ENCODE measurements at places on chromosomes 1 and 21.
A peak's percentile ranks its signal among the peaks of the same experiment; 100 is the strongest.

- no peak for DNase-seq
These were observed 10.6 kb downstream of the TNFRSF1B start for GRCh38 chr1:12177156-12177998.

DNA sequence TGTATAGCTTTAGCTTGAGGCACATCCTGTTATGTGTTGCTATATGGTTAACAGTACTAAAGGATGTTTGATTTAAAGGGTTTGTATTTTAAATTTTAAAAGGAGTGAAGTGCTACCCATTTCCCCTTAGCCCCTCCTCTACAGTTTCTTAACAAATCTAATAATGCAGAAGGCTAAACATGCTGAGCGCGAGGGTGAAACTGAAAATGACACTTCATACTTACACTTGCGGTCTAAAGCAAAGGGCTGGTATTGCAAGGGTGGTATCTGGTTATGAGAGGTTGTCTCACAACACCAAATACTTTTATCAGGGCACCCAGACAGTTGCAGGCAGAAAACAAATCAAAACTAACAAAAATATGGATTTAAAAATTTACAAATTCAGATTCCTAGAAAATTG is 172.3 kb downstream of the SIPA1L2 start:
- no peak for DNase-seq

- no peak for DNase-seq
These were observed 11.8 kb upstream of the SRM start for GRCh38 chr1:11071463-11072215.

- DNase-seq: peak; percentile 94
These were observed 837 bp downstream of the STXBP3 start for GRCh38 chr1:108747171-108747850.

GRCh38 chr1:152880907-152881306 is 2.8 kb downstream of the SMCP start:
- no peak for DNase-seq

DNA sequence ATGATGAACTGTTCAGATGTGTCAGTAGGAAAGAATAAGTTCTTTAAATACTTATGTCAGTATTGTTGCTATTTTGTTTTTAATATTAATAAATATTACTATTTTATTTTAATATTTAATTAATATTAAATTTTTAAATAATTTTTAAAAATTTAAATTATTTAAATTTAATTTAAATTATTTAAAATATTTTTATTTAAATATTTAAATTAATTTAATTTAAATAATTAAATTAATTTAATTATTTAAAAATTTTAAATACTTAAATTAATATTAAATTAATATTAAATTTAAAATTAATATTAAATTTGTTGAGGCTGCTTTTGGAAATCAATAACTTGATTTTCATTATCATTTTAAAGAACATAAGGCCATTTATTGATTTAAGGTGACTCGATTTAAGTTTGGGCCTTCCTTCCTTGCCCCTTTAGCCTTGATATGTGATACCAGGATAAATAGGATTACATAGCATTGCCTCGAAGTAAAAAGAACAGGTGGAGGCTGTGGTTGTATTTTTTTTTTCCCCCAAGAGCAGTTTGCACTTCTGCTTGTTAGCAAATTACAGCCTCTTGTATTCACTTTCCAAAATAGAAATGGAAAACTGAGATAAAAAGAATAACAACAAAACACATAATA is 915.2 kb downstream of the TTLL7 start:
- DNase-seq: no peak

DNA sequence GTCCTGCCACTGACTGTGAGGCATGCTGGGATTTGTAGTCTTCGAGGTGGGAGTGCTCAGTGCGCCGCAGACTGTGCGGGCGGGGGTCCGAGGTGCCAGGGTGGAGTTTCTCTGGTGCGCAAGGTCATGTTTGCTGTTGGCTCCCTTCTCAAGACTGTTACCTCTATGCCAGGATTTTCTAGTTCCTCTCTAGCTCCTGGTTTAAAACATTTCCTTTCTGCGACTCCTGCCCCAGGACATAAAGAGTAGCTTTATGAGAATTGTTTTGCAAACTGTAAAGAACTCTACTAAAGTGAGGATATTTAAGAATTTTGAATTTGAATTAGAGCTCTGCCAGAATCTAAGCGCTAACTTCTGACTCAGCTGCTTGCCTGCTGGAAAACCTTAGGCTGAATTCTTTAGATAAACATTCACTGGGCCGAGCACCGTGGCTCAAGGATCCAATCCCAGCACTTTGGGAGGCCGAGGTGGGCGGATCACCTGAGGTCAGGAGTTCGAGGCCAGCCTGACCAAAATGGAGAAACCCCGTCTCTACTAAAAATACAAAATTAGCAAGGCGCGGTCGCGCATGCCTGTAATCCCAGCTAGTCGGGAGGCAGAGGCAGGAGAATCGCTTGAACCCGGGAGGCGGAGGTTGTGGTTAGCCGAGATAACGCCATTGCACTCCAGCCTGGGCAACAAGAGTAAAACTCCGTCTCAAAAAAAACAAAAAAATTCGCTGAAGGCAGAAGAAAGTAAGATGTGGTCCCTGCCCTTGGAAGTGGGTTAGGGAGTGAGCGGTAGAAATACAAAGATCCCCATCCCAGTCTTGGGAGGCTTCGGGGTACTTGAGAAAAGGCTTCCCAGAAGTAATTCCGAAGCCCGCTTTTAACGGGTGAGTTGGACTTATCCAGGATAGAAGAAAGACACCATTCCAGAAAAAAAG is 992 bp upstream of the USP48 start:
- DNase-seq: no peak

DNA sequence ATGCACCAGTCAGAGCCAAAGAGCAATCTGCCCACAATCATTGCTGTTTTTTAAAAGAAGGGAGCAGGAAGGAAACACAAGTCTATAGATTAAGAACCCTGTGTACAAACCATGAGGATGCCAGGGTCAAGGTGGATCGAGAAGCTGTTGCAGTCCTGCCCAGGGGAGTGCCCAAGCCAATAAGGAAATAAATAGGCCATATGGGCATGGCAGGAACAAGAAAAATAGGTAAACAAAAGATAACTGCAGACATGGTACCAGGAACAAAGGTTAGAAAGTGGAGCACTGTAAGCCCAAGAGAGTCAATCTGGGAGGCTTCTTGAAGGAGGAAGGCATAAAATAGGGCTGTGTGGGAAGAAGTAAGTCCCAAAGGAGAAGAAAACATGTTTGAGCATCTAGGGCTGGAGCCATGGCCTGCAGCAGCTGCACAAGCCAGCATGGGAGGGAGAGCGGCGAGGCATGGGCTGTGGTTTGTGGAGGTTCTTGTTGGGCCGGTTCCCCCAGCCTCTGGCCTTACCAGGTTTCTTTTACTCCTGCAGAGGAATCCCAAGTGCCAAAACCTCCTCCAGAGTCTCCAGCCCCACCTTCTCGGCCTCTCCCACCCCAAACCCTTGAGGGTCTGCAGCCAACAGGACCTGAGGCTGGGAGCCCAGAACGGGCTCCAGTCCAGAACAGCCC is 13.6 kb downstream of the INAVA start:
- DNase-seq: no peak

DNA sequence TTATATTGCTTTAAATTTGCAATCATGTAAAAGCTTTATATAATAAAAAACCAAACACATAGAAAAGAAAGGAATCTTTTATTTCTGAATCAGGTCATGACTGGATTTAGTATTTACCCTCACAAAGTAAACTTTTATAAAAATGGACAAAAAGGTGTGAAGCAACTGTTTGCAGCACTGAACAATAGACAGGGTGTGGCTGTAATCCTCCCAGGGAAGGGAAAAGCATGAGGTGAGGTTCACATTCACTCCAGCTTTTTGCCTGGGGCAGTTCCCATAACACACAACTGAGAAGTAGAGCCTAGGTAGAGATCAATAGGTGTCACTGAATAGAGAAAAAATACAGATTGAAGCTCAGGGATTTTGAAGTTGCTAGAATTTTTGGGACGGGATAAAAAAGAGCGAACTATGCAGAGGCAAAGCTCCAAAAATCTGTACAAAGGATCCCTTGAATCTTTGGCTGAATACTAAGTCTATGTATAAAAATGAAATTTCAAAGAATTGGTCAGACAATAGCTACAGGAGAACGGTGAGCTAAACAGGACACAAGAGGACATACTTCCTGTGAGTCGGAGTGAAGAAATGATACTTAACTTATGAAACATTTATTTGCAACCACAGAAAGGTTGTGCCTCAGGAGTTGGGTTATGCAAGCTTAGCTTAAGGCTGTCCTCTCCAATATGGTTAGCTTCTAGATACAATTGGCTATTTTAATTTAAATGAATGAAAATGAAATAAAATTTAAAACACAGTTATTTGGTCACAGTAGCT is 162.0 kb upstream of the ZP4 start:
- DNase-seq: no peak

DNA sequence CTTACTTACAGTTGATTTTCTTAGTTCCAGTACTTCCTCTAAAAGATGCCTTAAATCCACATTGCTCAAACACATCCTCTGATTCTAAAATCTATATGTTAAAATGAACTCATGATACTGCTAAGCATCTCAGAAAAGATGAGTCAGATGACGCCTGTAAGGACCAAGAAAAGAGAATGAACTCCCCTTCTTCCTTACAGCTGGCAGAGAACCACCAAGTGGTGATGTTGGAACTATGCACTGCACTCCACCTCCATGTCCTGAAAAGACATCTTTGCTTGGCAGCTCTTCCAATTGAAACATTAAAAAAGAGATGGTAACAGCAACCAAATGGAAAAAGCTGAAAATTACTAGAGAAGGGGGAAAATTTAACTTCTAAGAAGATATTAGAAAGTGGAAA is 648.8 kb downstream of the PTPRC start:
- DNase-seq: no peak

DNA sequence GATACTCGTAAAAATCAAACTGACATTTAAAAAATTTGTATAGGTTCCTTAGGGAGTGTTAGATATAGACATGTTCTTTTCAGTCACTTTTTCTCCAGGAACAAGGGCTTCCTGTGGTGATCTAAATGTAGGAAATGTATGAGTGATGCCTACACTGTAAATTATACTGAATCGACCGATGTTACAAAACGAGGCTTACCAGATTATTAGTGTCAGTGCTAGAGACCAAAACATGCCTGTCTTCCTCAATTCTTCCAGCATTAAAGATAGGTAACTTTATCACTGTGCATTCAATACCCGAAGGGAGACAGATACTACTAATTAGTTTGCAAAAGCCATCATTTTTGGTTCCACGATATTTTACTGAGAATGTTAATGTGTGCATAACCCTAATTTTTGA is 86.1 kb downstream of the BRINP3 start:
- no peak for DNase-seq

GRCh38 chr1:237749122-237749521 is 141.6 kb downstream of the ZP4 start:
- DNase-seq: no peak

- no peak for DNase-seq
These were observed 112.1 kb downstream of the TNFSF18 start for GRCh38 chr1:172938681-172939080.

GRCh38 chr1:69139007-69139406 is 428.7 kb upstream of the LRRC7 start:
- DNase-seq: no peak

GRCh38 chr1:14600405-14601112 is 2.1 kb downstream of the KAZN start:
- no peak for DNase-seq

DNA sequence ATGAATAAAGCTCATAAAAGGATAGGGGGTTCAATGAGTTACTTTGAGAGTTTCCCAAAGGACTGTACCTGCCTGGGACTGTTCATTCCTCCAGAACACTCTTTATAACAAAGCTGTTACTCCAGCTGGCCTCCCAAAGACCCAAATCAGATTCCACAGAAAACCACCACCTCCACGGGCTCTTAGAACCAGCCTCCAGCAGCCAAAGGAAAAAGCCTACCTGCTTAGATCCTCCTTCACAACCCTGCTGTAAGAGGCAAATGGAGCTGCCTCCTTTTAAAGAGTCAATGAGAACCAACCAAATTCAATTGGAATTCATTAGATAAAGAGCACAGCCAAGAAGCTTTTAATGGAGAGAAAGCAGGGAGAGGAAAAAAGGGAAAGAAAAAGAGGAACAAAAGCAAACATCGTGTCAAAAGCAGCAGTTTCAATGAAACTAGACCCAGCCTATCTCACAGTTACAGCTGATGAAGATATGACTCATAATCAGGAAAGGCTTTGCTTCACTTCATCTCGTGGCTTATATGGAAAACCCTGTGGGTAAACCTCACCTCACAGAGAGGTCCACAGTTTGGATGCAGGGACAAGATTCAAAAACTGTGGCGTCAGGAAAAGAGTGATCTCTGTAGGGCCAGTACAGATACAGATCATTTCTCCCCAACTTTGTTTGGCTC is 27.8 kb upstream of the FMO4 start:
- no peak for DNase-seq

DNA sequence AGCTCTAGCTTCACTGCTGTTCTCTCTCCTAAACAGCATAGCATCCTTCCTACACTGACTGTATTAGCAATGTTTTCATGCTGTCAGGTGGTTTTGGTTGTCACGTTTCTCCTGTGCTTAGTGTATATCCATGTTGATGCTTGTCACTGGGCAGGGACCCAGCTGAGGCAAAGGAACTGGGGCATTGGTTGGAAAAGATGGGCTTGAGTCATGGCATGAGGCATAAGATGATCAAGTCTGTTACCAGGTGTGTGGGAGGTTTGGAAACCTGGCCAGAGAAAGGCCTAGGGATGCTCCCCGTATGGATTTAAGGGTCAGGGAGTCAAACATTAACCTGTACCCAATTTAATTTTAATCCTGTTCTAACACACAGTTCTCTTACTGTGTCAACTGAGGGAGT is 69.6 kb downstream of the OSBPL9 start:
- no peak for DNase-seq

- DNase-seq: no peak
These were observed 76.5 kb downstream of the DHRS3 start for GRCh38 chr1:12541274-12542137.

GRCh38 chr1:3245344-3245743 is 176.3 kb downstream of the PRDM16 start:
- no peak for DNase-seq

DNA sequence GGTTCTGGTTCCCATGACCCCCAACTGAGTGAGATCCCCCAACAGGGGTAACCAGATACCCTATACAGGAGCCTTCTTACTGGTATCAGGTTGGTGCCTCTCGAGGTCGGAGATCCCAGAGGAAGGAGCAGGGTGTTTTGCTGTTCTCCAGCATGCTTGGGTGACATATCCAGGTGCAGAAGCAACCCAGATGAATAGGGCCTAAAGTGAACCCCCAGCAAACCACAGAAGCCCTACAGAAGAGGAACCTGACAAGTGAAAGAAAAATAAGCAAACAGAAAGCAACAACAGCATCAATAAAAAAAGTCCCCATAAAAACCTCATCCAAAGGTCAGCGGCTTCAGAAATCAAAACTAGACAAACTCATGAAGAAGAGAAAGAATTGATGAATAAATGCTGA is 633.4 kb upstream of the CXADR start:
- DNase-seq: no peak

DNA sequence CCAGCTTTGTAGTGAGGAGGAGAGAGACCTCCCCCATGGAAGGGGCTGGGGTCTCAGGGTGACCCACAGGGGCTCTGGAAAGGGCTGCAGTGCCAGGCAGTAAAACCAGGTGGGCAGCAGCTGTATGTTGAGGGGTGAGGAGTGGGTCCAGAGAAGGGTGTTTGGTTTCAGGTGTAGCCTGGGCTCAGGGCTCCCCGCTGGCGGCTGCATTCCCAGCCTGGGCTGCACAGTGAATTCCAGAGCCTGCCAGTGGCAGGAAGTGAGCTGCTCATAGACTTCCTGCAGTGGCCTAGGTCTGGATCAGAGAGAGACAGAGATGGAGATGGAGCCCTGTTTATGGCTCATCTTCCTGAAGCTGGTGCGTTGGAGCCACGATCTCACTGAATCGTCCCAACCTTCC is 356.4 kb downstream of the PTPRU start:
- peak; percentile 39 for DNase-seq

- DNase-seq: no peak
These were observed 402.7 kb downstream of the LTN1 start for GRCh38 chr21:28590026-28590425.

- DNase-seq: no peak
These were observed 16.5 kb downstream of the FMO5 start for GRCh38 chr1:147208619-147209018.
